NCI-H774 (cell line): ENCODE measurements at places on chromosomes 1 and 21.

- no peak for DNase-seq
These were observed 21.4 kb upstream of the NPPB start for GRCh38 chr1:11880181-11880575.

DNA sequence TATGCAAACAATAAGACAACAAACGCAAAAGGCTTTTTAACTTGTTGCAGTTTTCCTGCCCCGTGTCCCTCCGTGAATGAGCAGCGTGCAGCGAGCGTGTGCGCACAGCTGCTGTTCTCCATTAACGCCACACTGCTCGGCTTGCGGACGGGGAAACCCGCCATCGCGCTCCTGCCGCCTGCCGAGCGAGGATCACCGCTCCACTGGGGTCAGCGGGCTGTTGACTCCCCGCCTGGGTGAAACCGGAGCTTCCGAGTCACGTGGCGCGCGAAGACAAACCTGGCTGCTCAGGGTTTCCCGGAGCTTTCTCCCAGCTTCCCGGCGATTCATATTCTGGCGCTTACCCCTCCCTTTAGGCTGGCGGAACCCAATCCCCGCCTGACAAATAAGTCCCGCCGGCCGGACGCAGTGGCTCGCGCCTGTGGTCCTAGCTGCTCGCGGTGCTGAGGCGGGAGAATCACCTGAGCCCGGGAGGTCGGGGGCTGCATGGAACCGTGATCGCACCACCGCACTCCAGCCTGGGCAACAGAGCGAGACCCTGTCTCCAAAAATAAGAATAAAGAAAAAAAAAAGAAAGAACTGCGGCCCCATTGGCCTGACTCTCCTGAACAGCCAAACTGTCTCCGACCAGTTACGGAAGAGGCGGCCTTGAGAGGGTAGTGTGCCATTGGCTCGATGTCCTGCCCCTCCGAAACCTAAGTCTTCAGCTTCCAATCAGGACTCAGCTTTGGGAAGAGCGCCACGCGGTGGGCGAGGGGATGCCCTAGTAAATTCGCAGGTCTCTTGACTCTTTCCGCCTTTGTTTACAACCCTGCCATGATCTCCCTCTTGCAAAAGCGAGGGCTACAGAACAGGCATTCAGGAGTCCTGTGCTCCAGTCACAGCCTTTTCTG, at the start of gene CREB3L4:
CREB3L4 (plus strand) TSS at position 796 of the 893 bp plus-strand sequence. CDS start 624 bp downstream, outside the sequence.
- DNase-seq: peak; percentile 97

GRCh38 chr1:67484492-67484891, 54.3 kb upstream of the SERBP1 start:
- DNase-seq: no peak

DNA sequence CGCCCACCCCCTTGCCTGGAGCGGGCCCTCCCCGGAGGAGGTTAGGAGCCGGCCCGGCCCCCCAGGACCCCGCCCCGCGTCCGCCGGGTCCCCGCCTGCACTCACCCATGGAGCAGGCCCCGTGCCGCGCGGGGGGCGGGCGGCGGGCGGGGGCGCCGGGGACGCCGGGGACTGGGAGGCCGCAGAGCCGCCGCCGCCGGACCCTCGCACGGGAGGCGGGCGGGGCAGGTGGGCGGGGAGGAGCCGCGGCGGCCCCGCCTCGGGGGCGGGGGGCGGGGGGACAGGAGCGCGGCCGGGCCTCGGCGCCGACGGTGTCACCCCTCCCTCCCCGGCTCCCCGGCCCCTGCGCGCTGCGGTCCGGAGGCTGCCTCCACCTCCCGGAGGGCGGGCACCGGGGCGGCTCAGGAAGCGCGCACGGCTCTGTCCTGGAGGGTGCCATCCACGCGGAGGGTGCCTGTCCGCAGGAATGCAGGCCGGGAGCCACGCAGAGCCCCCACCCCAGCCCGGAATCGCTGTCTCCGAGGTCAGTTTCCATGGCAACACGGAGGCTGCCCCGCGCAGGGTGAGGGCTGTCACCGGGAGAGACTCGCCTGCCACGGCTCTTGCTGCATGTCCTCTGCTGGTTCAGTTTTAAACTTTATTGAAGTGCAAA, 5.9 kb upstream of the PLEKHG5 start:
- no peak for DNase-seq

DNA sequence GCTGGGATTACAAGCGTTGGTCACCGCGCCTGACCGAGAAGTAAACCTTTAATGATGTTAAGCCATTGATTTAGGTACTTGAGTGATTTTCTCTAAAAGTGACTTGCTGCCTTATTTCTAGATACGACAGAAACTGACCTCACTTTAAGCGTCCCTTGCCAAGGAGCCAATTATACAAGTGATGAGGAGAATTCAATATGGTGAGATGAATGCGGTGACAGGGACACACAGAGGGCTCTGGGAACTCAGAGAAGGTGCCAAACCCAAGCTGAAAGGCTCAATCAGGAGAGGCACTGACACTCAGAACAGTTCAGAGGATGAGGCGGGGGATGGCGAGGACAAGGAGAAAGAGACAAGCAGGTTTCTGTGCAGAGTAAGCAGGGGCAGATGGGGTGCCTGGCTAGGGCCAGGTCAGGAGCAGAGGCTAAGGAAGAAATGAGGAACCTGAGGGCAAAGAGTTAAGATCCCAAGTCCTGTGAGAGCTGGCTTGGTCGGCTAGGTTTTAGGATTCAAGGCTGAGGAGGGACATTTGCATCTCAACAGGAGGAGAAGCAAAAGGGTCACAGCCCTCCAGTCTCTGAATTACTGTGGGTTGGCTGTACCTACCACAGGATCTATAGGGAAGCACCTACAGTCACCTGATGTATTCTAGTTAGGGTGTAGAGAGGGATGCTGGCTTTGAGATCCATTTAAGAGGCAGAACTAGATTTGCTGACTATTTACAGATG, 83.2 kb upstream of the USP24 start:
- DNase-seq: no peak

- DNase-seq: no peak
These were observed 5.1 kb upstream of the OLIG1 start for GRCh38 chr21:33064623-33065390.

GRCh38 chr1:32216566-32216965, 5.6 kb downstream of the TMEM234 start:
- DNase-seq: no peak

- DNase-seq: no peak
These were observed 500 bp upstream of the PEA15 start for GRCh38 chr1:160204526-160205241.

GRCh38 chr1:33500547-33500946, 28.1 kb downstream of the ZSCAN20 start:
- no peak for DNase-seq

- peak; percentile 73 for DNase-seq
These were observed 12.1 kb downstream of the IL24 start for GRCh38 chr1:206909161-206909882.

GRCh38 chr21:36859744-36860501, 106.5 kb downstream of the HLCS start:
- no peak for DNase-seq
